Stimulated activated CD4-positive, alpha-beta T cell treated with anti-CD3 and anti-CD28 coated beads, Interleukin-15, amount 100 ng/mL, for 1 hour (primary cell): ENCODE measurements at places on chromosomes 12 and 14.
A peak's percentile ranks its signal among the peaks of the same experiment; 100 is the strongest.

GRCh38 chr12:71581206-71581605 is 82.4 kb downstream of the ZFC3H1 start:
- DNase-seq: no peak

DNA sequence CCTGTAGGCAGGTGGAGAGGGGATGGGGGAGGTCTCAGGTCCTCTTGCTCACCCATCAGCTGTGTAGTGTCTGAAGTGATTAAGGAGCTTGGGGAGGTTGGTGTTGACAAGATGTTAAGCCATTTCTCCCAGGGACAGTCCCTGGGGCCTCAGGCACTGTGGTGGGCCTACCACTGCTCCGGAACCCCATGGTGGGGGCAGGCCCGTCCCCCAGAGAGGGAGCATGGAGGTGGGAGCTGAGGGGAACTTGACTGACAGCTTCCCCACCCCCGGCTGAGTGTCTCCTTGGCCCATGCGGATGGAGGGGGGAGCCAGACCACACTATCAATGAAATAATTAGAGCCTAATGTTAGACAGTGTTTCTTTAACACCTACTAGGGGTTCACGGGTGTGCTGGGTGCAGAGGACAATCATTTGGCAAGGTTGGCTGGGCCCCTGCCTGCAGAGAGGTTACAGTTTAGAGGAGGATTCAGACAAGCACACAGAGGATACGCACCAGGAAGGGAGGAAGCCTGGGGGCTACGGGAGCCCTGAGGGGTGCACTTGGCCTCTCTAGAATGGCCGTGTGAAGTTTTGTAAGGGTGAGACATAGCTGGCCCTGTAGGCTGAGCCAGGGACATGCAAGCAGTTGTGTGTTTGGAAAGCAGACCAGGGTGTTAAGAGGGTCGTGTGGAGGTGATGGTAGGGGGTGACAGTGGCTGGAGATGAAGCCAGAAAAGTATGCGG is 19.3 kb upstream of the KRT80 start:
- no peak for DNase-seq

- no peak for DNase-seq
Measured at GRCh38 chr14:39875028-39875427, 442.8 kb upstream of the FBXO33 start.

GRCh38 chr14:84975241-84975902 is 554.6 kb upstream of the FLRT2 start:
- DNase-seq: no peak

GRCh38 chr14:76810953-76811400 is 1.7 kb downstream of the ANGEL1 start:
- DNase-seq: no peak

GRCh38 chr12:122063694-122064024 is 14.9 kb upstream of the MLXIP start:
- DNase-seq: no peak

DNA sequence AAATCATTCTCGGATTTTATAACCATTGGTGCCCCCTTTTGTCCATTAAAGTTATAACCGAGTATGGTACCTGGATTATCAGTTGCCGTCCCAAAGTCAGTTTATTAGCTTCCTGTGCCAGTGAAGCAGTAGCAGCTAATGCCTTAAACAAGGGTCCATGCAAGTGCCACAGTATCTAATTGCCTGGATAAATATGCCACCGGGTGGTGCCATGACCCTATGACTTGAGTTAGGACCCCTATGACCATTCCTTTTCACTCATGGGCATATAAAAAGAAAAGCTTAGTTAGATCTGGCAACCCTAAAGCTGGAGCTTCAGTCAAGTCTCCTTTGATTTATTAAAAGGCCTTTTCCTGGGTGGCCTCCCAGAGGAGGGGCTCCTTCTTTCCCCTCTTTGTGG is 1314.6 kb downstream of the TMEM121 start:
- no peak for DNase-seq

DNA sequence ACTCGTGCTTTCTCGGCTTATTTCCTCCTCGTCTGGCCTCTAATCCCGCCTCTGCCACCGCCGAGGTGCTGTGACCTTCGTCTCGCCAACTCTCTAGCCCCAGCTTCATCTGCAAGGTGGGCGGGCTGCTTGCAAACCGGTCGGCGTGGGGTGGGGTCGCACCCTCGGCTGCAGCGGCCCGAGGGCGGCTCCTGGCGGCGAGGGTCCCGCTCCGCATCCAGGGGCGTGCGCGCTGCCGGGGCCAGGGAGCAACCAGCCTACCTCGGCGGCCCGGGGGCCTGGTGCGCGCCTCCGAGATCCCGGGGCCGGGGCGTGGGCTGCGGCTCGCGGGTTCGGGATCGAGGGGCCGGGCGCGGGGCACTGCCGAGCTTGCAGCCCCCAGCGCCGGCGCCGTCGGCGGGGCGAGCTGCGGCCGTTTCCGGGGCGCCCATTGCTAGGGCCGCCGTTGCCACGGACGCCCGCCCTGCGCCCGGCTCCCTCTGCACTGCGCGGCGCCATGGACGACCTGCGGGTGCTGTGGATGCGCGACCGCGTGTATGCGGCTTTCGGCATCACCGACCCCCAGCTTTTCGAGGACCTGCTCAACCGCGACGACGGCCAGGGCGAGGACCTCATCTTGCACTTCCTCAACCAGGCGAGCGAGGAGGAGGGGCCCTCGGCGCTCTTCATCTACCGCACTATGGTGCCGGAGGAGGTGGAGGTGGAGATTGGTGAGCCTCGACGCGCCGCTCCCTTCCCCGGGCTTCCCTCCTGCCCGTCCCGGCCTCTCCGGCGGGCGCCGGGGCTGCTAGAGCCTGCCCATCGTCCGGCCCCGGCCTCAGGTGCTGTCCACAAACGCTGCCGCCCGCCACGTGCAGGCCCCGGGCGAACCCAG is at the start of gene DNAH10:
Gene DNAH10, plus strand, starts transcription at position 461 of the 874 bp plus-strand sequence. Its CDS starts 36 bp downstream, at position 497.
- no peak for DNase-seq

DNA sequence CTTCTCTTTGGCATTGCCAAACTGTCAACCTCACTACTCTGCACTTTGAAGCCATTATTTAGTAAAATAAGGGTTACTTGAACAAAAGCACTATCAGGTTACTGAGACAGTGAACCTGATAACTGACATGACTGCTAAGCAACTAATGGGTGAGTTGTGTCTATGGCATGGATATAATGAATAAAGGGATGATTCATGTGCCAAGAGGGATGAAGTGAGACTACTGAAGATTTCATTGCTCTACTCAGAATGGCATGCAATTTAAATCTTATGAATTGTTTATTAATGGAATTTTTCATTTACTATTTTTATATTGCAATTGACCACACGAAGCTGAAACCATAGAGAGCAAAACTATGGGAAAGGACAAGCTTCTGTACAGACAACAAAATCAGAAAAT is 74.4 kb downstream of the CEP128 start:
- DNase-seq: no peak

- peak; percentile 45 for DNase-seq
Measured at GRCh38 chr14:64636208-64636979, 67.8 kb upstream of the PLEKHG3 start.

DNA sequence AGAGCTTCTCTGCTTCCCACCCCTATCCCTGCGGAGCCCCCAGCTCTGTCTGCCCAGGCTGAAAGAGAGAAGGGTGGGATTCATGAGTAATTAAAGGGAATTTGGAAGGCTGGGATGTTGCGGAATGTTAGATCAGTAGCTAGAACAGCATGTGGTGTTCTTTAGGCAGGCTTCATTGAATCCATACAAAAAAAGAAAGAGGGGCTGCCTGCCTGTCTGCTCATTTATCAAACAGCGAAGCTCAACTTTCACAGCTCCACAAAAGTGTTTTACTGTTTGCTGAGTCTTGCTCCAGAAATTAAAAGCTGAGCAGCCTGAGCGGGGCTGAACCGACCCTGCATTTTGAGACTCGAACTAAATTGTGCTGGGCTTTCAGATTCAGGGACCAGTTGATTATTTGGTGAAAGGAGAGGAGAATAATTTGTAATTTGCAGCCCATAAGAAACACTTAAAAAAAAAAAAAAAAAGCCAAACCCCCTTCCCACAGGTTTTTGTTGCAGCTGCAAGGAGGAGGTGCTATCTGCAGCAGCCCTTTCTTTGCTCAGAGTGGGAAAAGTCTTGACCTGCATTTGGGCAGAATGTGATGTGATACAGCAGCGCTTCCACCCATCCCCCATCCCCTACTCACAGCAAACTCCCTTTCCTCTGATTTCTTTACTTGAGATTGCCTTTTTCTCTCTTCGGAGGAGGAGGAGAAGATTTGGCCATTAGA is 89.7 kb downstream of the RFX4 start:
- DNase-seq: no peak

GRCh38 chr14:65024957-65025356 is 38.3 kb downstream of the FNTB start:
- DNase-seq: no peak

DNA sequence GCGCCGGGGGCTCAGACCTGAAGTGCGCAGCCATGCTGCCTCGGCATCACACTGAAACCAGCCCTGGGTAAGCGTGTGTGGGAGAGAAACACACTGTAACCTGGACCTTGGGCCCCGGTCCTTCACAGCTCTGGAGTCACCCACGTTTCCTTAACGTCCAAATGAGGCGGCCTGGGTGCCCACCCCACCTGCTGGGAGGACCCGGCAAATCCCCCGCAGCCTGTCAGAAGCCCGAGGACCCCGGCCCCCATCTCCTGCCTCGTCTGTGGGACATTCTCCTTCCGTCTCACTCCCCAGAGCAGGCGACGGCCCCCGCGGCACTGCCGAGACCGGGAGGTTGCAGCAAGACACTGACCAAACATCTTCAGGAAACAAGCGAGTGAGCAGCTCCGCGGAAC is 66.5 kb upstream of the GALNT9 start:
- DNase-seq: no peak

DNA sequence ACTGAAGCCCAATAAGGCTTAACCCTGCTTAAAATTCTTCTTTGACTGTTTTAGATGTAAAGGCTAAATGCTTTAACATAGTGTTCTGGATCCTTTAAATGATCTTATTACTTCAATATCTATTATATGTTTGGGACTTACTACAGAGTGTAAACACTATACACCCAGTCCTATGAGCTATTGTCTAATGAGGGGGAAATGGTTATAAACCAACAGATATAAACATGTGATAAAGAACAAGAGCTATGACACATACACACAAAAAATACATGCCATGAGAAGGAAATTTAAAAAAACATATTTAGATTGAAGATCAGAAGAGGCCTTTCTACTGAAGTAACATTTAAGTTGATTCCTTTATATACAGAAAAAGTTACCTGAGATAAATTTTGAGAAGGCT is 505.1 kb downstream of the FOXG1 start:
- DNase-seq: no peak

GRCh38 chr14:31326111-31326510 is 94.2 kb downstream of the HEATR5A start:
- DNase-seq: no peak

DNA sequence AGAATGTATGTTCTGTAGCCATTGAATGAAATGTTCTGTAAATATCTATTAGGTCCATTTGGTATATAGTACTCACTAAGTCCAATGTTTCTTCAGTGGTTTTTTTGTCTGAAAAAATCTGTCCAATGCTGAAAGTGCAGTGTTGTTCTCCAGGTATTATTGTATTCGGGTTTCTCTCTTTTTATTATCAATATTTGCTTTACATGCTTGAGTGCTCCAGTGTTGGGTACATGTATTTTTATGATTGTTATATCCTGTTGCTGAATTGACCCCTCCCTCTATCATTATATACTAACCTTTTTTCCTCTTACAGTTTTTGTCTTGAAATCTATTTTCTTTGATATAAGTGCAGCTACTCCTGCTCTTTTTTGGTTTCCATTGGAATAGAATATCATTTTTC is 382.2 kb downstream of the CCER1 start:
- no peak for DNase-seq

- DNase-seq: peak; percentile 29
Measured at GRCh38 chr12:1593174-1594005, 991 bp downstream of the FBXL14 start.

GRCh38 chr12:54368025-54368708 is 3.9 kb upstream of the GPR84 start:
- no peak for DNase-seq

- no peak for DNase-seq
Measured at GRCh38 chr14:58780605-58781004, 142.8 kb downstream of the DACT1 start.

GRCh38 chr12:54129028-54129903 is 59.5 kb downstream of the SMUG1 start:
- DNase-seq: no peak

- no peak for DNase-seq
Measured at GRCh38 chr14:75800792-75801191, 139.7 kb downstream of the TTLL5 start.

GRCh38 chr14:90467501-90467900 is 70.7 kb downstream of the CALM1 start:
- no peak for DNase-seq

- DNase-seq: no peak
Measured at GRCh38 chr12:13941258-13942249, 39.8 kb downstream of the GRIN2B start.

GRCh38 chr14:22952418-22952817 is 4.5 kb downstream of the HAUS4 start:
- DNase-seq: no peak

- DNase-seq: no peak
Measured at GRCh38 chr12:98018836-98019235, 496.6 kb upstream of the TMPO start.
